ENCODE measurements at places on chromosomes 7 and 10.
A peak's percentile ranks its signal among the peaks of the same experiment; 100 is the strongest.

- DNase-seq = no peak
Measured at GRCh38 chr10:46556515-46557318, at the start of gene GPRIN2. Gene GPRIN2 (minus strand): TSS chr10:46556658. CDS start chr10:46550736, 5,922 bp downstream.

- no peak for DNase-seq
Measured at GRCh38 chr7:90966346-90966745, 297.9 kb upstream of the FZD1 start.

- DNase-seq = peak; percentile 17
Measured at GRCh38 chr10:87866412-87866974, 3.1 kb downstream of the PTEN start.

GRCh38 chr10:25797888-25798429 is 136.1 kb upstream of the MYO3A start:
- DNase-seq = no peak

- DNase-seq = no peak
Measured at GRCh38 chr10:110363572-110364411, 59.1 kb upstream of the SMNDC1 start.

- DNase-seq = no peak
Measured at GRCh38 chr7:41085244-41085643, 617.6 kb downstream of the INHBA start.

- DNase-seq = peak; percentile 13
Measured at GRCh38 chr7:2608921-2609411, 22.8 kb upstream of the TTYH3 start.

- no peak for DNase-seq
Measured at GRCh38 chr10:69817078-69817581, 15.4 kb downstream of the COL13A1 start.

DNA sequence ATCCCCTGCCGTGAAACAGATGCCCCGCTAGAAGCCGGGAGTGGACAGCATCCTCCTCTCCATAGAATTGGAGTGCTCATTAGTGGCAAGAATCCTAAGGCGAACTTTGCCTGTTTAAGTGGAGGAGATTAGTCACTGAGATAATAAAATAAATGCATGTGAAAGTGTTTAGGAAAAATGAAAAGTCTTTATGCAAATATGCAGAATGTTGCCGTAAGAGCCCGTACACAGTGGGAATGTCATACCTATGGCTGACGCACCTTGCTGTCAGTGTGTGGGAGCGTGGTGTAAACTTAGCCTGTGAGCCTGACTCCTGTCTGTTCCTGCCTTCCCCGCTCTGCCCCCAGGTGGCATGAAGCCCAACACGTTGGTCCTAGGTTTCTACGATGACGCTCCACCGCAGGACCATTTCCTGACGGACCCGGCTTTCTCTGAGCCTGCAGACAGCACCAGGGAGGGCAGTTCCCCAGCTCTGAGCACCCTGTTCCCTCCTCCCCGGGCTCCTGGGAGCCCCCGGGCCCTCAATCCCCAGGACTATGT is 1.7 kb upstream of the TRIP6 start:
- DNase-seq = no peak

DNA sequence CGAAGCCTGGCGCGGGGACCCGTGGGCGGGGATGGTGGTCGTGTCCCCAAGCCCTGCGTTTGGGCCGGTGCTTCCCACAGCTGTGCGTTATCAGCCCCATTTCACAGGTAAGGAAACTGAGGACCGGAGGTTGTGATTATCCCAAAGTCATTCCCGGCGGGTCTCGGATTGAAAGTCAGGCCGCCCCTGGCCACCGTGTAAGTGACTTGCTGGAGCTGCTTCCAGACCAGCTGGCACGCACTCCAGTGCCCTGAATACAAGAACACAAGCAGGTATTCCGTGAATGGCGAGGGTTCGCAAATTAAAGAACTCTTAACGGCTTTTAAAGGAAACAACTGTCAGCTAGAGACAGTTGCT is 675 bp upstream of the ATE1 start:
- no peak for DNase-seq

- DNase-seq = no peak
Measured at GRCh38 chr7:98638853-98639252, 21.8 kb downstream of the NPTX2 start.

DNA sequence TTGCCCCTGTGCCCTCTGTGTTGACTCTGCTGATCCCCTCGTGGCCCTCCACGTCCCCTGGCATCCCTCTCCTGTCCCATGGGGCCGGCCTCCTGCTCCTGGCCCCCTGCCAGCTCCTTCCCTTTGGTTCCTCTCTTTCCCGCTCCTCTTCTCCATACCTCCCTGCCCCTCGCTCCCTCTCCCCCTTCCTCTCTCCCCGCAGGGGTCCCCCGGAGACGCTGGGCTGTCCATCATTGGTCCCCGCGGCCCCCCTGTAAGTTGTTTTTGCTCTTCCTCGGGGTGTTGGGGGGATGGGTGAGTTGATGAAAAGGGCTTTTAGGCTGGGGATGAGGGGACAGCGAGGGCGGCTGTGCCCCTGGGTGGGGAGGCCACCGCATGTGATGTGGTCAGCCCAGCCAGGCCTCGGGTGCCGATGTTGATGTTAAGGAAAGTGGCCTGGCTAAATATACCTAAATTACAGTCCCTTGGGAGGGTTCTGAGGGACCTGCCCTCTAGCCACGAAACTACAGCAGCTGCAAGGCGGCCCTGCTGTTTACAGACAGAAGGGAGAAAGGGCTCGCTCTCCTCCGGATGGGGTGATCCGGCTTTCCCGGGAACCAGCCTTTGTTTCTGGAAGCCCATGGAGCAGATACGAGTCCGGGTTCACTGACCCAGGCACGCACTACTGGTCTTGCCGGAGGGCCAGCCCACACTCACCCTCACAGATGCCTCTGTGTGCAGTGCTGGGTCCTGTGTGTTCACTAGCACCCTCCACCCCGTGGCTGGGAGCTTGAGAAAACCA is 78.8 kb downstream of the COL13A1 start:
- no peak for DNase-seq

DNA sequence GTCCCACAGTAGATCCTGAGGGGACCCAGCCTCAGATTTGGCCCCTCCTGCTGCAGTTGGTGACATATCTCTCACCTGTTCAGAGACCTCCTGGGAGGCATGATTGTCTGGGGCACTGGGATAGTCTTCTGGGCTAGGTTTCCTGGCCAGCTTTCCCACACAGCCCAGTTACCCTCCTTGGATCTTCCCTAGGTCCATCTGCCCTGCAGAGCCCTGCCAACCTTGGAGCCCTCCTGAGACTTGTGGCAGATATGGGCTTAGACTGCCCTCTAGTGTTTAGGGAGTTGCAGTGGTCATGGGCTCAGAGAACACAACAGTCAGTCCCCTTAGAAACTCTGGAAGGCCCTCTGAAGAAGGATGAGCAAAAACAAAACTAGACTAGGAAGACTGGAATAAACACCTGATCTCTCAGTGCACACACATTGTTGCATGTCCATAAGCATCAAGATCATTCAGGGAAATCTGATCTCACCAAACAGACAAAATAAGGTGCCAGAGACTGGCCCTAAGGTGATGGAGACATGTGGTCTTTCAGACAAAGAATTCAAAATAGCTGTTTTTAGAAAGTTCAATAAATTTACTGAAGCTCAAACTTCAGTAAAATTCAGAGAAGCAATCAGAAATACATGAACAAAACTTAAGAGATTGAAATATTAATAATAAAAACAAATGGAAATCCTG is 324.6 kb downstream of the ATRNL1 start:
- DNase-seq = no peak

DNA sequence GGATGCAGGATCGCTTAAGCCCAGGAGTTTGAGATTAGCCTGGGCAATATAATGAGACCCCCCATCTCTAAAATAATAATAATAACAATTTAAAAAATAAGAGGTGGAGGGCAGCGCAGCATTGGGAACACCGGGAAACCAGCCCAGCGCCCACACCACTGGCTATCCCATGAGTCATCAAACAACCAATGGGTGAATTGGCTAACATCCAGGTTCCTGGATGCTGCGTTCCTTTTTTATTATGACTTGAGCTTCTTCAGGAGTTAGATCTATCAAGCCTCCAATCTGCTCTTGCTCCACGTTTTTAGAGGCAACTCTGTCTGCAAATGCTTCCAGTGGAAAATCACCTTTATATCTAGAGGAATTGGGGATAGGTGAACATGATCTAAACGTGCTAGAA is 10.0 kb upstream of the LRRC4 start:
- peak; percentile 29 for DNase-seq

GRCh38 chr7:132131196-132131595 is 445.1 kb downstream of the PLXNA4 start:
- no peak for DNase-seq

- DNase-seq = peak; percentile 58
Measured at GRCh38 chr10:58651040-58651439, 138.4 kb downstream of the BICC1 start.

DNA sequence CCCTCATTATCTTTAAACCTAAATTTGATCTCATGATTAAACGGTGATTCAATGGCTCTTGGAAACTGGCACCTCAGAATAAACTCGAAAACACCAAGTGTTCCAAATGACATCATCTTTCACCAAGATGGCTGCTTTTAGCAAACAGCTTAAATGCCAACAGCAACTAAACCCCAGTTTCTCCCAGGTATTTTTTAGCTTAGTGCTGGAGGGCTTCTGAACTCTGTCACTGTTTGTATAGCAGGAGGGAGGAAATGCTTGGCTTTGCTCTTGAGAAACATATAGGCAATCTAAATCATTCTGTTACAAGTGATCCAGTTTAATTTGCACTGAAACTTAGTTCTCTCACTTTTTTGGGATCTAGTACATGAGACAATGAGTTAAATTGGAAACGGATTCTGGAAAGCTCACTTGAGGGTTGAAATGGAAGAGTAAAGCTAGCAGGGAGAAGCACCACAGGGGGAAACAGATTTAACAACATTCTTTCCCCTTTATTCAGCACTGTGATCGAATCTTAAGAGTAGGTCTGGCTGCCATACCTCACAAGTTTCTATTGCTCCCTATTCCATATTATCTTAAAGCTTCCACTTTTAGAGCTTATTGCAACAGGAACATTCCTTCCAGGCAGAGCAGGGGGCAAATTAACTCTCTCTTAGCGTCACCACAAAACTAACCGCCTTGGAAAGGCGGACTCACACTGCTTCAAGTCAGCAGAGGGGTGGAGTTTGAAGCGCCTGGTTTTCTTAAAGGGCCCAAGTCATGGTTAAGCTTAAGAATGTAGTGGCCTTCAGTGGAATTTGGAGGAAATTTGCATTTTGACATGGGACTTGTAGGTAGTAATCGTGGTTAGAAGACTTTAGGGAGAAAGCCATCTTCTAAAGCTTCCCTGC is 1.8 kb upstream of the CCDC6 start:
- DNase-seq = peak; percentile 63

DNA sequence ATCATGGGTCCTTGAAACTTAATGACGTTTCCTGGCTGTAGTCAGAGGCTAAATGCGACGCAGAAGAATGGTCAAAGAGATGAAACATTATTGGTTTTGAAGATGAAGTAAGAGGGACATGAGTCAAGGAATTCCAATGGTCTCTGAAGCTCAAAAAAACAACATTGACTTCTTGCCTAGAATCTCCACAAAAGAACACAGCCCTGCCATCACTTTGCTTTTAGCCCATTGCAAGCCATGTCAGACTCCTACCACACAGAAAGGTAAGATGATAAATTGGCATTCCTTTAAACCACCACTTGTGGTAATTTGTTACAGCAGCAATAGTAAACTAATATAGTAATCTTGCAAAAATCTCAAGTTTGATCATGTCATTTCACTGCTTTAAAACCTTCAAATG is 109.4 kb downstream of the TMEM26 start:
- no peak for DNase-seq

DNA sequence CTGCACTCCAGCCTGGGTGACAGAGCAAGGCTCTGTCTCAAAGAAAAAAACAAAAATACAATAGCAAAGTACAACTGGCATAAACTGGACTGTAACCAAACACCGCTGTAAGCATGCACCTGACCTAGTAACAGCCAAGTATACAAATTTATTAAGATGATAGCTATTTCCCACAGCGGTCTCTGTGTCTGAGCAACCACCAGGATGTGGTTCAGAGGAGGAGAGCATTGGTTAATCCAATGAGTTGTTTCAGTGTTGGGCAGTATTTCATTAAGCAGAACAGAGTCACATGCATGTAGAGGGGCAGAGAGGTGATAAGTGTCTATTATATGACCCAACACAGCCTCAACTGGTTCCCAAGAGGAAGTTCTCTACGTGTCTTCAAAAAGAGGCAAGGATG is 4.0 kb downstream of the SLC16A12 start:
- no peak for DNase-seq

DNA sequence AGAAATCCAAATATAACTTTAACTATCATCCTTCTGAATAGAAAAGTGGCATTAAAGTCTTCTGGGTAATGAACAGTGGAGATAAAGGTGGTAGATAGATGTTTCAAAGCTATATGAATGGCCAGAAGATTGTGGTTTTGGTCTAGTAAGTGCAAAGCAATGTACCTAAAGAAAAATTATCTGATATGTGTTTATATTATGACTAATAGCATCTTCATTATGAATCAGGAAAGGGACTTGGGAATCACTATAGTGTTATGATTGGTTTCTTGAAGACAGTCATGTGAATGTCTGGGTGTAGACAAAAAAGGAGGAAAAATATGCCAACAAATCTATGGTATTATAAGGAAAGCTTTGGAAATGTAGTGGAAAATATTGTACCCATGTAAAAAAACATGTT is 3.0 kb downstream of the ZNF518A start:
- DNase-seq = no peak
